Thyroid gland (tissue), 4 donors: ENCODE measurements at places on chromosomes 13 and 19. TPM values are rescaled to one million over a fixed set of nuclear protein-coding genes. Genes with fewer than 3 reads are reported as not detected.

- DNase-seq = no peak
Measured at GRCh38 chr19:56263319-56263718, 9.2 kb upstream of the EDDM13 start.

DNA sequence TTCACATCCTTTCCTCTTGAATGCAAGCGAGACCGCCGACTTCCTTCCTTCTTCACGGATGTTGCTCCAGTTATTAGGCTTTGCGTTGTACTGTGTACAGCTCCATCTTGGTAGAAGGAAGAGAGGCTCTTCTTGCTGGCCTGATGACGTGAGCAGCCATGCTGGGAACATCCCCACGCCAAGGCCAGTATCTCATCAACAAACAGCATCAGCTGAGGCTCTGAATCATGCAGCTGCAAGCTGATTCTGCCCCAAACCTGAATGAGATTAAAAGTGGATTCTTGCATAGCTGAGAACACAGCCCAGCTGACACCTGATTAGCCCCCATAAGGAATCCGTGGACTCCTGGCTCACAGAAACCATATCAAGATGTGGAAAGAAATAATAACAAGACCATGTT lies 809.6 kb downstream of the EFNB2 start:
- DNase-seq = no peak

GRCh38 chr13:29761815-29762214 lies 88.6 kb downstream of the UBL3 start:
- no peak for DNase-seq

GRCh38 chr19:34365463-34366401 lies 736 bp downstream of the GPI start:
- DNase-seq = peak; percentile 57

GRCh38 chr13:112899281-112900225 lies 69.5 kb upstream of the MCF2L start:
- no peak for DNase-seq

DNA sequence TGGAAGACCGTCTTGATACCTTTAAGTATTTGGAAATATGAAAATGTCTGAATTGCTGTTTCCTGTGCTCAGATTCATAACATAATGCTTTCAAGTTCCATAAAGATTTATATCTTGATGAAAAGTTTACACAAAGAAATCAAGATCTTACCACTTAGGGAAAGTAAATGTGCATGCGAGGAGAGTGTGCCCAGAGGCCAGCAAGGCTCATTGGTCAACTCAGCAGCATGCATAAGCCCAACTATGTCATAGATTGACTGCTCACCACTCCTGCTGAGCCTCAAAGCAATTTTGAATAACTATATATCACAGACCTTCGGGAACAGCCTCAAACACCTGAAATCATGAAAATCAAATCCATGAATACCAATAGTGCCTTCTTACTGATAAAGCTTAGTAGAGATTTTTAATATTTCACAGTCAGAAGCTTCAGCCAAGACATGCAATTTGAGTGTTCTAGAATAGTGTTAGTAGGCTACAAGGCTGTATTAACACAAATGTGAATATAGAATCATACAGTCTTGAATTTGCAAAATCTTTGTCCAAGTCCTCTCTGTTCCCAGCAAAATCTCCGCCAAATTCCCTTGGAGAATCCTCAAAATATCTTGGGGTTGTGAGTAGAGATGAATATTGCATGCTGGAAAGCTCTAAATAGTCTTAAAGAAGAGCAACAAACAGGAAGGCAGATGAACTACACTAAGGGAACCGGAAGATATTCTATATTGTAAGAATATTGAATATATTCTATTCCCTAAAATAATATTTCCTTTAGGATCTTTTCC lies 124.1 kb downstream of the DCLK1 start:
- no peak for DNase-seq

- no peak for DNase-seq
Measured at GRCh38 chr13:70747262-70747661, 639.0 kb upstream of the KLHL1 start.

GRCh38 chr19:58154287-58154678 lies 3.7 kb upstream of the ZNF329 start:
- DNase-seq = peak; percentile 93

- DNase-seq = no peak
Measured at GRCh38 chr13:113802090-113802531, 43.1 kb downstream of the TMEM255B start.

- no peak for DNase-seq
Measured at GRCh38 chr13:98847780-98848179, 95.3 kb upstream of the SLC15A1 start.

DNA sequence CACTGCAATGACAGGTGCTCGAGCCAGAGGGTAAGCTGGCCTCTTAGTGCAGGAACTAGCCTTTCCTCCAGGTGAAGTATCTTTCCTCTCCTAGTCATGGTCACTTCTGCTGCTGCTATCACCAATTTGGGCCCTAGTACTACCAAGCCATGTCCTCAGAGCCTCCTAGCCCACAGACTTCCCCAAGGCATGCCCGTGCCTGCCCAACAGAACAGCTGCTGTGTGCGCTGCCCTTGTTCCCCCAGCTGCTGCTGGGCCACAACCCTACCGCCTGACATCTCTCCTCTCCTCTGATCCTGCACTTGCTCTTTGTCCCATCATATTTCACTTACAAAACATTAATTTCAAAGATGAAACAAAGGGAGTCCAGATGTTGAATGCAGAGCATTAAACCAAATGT lies 168.5 kb upstream of the FREM2 start:
- DNase-seq = no peak

- peak; percentile 35 for DNase-seq
Measured at GRCh38 chr19:35213663-35214632, 14.6 kb downstream of the FAM187B start.

- no peak for DNase-seq
Measured at GRCh38 chr19:55115446-55116065, 1.9 kb downstream of the PPP1R12C start.

GRCh38 chr13:77016251-77016812 lies 10.6 kb downstream of the FBXL3 start:
- DNase-seq = no peak

DNA sequence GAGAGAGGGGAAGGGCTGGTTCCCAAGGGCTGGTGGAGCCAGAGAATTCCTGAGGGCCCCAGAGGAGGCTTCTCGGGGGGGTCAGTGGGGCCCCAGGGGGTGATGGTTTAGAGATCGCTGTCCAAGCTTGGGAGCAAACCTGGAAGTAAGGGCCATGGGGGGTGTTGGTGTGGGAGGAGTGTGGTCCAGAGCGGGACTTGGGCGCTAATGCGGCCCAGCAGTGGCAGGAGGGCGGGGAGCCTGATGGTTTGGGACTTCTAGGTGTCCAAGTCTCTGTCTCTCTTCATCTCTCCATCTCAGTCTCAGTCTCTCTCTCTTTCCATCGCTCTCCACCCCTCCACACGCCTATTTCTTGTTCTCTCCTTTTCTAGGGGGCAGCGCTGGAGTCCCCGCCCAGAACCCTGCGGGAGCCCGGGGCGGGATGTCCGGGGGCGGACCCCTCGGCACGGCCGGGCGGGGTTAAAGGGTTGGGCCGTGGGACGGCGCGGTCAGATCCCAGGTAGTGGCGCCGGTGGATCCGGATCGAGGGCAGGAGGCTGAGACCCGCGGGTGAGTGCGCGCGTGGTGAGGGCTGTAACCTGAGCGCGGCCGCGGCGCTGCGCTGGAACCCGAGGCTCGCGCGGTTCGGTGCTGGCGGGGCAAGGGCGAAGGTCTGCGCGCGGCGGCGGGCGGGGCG lies at the start of gene CYP4F22:
TSS of gene CYP4F22 (plus strand) at position 491 of the 676 bp plus-strand sequence. CDS start 16,812 bp downstream, outside the sequence.
- DNase-seq = no peak

Gene ZNF534
- not detected for total RNA-seq

Gene SLC6A16
- total RNA-seq = 7.8 TPM

Gene HTR2A
- not detected for total RNA-seq

Gene VSTM1
- total RNA-seq = not detected
